ENCODE measurements at places on chromosomes 12 and 14.
A peak's percentile ranks its signal among the peaks of the same experiment; 100 is the strongest.

- DNase-seq: no peak
Observed at GRCh38 chr14:102050026-102050405, 36.8 kb downstream of the HSP90AA1 start.

- peak; percentile 82 for DNase-seq
Observed at GRCh38 chr12:55996201-55996714, 818 bp upstream of the SUOX start.

DNA sequence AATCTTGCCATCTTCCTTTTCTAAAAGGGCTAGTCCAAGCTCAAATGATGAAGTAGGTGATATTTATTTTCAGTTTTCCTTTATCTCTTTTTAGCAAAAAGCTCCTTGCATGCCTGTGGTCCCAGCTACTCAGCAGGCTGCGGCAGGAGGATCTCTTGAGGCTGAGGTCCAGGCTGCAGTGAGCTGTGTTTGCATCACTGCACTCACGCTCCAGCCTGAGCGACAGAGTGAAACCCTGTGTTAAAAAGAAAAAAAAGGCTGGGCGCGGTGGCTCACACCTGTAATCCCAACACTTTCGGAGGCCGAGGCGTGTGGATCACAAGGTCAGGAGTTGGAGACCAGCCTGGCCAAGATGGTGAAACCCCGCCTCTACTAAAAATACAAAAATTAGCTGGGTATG lies 5.0 kb downstream of the TMEM116 start:
- DNase-seq: no peak

DNA sequence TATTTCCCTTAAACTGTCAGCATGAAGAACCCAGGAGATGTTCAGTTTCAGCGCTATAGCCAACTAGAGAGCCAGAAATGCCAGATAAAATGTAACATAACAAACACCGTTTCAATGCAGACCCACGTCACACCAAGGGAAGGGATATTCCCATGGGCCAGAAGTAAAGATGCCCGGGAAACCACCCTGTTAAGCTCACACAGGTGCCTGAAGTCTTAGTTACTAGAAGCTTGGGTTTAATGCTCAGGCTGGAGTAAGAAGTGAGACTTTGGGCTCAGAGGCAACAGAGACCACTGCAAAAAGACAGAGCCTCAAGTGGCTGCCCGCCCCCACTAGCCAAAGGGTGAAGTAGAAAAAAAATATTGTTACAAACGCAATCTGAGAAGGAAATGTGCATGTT lies 52.3 kb downstream of the SYNE3 start:
- DNase-seq: no peak

GRCh38 chr12:51419425-51420193 lies 5.0 kb upstream of the SLC4A8 start:
- no peak for DNase-seq

GRCh38 chr14:102215071-102215470 lies 75.4 kb downstream of the WDR20 start:
- DNase-seq: no peak

DNA sequence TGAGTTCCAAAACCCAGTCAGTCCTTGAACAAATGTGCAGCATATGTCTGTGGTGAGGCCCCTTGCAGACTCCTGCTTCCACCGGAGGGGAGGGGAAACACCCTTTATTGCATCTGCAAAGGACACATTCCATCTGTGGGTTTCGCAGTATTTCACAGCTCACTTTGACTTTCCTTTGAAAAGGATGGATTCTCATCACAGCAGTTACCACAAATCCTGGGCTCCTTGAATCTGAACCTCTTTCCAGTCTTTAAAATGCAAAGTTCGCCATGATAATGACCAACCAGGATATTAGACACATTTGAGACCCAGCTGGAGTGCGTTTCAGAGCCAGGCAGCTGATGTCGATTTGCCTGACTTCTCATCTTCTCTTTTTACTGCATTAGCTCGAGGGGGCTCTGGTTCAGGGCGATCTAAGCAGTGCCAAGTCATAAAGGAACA lies 242.4 kb downstream of the SLC15A4 start:
- DNase-seq: no peak
